Activated CD4-positive, alpha-beta T cell treated with anti-CD3 and anti-CD28 coated beads, Interleukin-2, amount 50 U/mL, for 16 hours (primary cell): ENCODE measurements at places on chromosomes 5 and 9.

DNA sequence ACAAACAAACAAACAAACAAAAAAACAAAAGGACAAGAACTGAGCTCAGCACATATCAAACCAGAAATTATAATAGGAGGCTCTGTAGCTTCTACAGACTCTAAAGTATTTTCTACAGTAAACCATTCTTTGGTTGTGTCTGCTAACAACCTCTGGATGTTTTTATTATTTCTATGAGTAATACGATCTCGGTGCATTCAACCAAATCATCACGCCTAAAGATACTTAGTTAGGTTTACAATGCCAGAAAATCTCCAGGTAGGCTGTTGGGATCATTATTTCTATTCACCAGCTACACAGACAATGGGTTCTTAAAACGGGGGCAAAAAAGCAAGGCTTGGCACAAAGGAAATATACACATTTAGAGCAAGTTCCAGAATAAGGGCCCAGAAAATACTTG is 41.6 kb upstream of the ALDOB start:
- no peak for DNase-seq

DNA sequence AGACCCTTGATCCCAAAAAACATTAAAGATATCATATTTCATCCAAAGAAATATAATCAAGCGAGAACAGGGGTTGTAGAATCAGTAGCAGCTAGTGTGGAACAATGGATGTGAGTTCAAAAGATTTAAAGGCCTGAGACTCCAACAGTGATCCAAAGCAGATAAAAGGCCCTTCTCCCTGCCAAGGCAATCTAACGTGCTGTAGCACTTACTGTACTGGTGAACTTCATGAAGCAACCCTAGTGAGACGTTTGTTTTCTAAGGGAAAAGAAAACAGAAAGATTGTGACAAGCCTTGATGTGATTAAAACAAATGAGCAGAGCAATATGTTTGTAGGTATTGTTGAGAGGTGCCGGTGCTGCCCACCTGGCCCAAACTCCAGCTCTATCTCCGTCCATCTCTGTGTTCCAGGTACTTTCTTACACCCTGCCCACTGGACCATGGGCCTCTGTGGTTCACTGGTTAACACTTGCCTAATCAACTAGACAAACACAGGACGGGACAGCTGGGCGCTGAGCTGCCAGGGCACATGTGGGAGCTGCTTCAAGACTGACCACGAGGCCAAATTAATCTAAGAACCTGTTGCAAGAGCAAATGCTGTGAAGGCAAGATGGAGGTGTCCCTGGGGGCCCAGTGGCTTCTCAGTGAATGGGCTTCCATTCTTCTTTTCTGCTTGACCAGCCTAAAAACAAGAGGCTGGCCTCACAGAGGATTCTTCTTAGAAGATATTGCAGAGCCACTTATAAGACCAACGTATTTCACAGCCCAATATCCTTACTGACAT is 265.5 kb downstream of the CWC27 start:
- no peak for DNase-seq

GRCh38 chr5:112597831-112598230 is 139.9 kb upstream of the APC start:
- DNase-seq = no peak

DNA sequence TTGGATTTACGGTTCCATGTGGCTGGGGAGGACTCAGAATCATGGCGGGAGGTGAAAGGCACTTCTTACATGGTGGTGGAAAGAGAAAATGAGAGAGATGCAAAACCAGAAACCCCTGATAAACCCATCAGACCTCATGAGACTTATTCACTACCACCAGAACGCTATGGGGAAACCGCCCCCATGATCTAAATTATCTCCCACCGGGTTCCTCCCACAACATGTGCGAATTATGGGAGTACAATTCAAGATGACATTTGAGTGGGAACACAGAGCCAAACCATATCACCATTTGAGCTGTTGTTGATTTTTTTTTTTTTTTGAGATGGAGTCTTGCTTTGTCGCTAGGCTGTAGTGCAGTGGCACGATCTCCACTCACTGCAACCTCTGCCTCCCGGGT is 16.5 kb downstream of the DAB2IP start:
- DNase-seq = no peak

DNA sequence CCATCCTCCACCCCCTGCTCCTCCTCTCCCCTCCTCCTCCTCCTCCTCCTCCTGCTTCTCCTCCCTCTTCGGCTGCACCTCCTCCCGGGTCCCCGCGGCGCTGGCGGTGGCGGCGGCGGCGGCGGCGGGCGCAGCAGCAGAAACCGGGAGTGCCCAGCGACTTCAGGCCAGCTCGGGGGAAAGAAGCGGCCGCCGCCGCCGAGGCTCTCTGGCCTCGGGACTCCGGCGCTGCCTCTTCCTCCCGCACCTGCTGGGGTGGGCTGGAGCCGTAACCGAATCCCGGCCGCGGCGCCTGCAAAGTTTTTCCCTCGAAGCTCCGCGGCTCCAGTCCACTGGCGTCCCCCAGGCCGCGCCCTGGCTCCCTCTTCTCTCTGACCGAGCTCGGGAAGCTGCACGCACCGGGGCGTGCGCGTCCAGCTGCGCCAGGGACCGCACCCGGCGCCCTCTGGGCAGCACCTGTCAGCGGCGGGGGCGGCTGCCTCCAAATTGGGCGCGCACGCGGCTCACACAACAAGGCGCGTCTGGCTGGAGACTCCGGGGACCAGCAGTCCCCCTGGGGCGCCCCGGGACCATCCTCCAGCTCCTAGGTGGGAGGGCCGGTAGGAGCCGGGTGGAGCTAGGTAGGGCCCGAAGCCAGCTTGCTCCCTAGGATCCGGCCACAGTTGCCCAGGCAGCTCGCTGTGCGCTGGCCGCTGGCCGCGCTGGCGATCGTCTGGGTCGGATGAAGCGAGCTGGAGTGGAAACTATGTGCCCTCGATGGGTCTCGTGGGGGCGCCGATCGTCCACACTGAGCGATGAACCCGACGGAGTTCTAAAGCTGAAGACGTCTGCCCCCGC is at the start of gene MCTP1:
Gene MCTP1, minus strand, starts transcription at position 523 of the 837 bp plus-strand sequence.
- DNase-seq = no peak

- no peak for DNase-seq
Observed at GRCh38 chr5:68798877-68799843, 294.7 kb upstream of the SLC30A5 start.

DNA sequence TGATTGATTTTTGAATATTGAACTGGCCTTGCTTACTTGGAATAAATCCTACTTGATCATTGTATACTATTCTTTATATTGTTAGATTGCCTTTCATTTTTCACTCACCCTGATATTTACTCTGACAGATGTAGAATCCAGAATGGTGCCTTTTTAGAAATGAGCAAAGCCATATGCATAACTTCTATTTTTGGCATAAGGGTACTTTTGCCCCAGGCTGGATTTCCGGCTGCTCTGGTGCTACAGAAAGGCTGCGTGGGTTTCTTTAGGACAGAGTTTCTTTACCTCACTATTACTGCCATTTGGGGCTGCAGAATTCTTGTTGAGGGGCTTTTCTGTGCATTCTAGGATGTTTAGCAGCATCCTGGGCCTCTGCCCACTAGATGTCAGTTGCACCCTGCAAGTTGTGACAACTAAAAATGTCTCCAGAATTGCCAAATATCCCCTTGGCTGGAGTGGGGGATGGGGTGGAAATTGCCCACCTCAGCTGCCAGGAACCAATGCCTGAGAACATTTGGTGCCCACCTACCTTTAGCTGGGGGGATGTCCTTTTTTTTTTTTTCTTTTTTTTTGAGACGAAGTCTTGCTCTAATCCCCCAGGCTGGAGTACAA is 50.1 kb downstream of the SLC36A1 start:
- DNase-seq = no peak

- no peak for DNase-seq
Observed at GRCh38 chr5:153827397-153827796, 211.3 kb downstream of the FAM114A2 start.

GRCh38 chr5:106874974-106875373 is 795.8 kb downstream of the EFNA5 start:
- no peak for DNase-seq

DNA sequence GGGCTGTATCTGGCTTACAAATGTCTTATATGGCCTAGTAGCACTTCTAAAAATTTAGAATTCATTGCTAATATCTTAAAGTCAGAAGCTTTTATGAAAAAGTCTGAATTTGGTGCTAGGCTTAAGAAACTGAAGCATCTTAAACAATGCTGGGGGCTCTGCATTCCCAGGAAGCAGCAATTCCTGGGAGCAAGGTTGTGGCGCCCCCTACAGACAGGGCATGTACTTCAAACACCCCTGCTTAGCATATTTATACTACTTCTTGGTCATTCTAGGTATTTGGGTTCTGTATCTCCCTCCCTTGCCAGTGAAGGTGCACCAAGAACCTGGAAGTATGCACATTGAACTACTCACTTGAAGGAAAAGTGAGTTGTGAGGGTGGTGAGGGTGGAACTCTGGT is 64.6 kb upstream of the GRIA1 start:
- no peak for DNase-seq

- DNase-seq = no peak
Observed at GRCh38 chr9:129484352-129485000, 136.4 kb downstream of the C9orf50 start.

DNA sequence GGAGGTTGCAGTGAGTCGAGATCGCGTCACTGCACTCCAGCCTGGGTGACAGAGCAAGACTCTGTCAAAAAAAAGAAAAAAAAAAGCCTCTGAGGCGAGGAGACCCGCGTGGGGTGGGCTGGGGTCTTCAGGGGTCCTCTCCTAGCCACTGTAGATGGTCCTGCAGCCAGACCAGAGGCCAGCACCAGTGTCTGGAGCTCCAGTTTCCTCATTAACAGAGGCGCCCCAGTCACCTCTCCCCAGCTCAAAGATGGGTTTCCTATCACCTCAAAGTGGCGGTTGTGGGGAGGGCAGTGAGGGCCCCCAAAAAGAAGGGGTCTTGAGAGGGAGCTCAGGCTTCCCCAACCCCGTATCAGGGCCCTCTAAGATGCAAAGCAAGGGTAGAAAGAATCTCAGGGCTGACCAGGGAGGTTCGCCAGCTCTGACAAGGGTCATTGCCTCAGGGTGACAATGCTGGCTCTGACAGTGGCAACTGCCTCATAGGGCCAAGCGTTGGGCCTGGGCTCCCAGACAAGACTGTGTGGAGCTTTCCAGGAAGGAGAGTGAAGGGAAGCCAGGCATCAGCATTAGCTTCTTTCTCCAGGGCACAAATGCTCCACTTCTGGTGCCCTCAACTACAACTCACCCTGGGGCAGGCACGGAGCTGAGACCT is 15.0 kb downstream of the STK10 start:
- DNase-seq = no peak

GRCh38 chr5:9456435-9457042 is 89.3 kb downstream of the SEMA5A start:
- no peak for DNase-seq

GRCh38 chr9:136954270-136955083 is 2.4 kb downstream of the LCN12 start:
- DNase-seq = no peak

DNA sequence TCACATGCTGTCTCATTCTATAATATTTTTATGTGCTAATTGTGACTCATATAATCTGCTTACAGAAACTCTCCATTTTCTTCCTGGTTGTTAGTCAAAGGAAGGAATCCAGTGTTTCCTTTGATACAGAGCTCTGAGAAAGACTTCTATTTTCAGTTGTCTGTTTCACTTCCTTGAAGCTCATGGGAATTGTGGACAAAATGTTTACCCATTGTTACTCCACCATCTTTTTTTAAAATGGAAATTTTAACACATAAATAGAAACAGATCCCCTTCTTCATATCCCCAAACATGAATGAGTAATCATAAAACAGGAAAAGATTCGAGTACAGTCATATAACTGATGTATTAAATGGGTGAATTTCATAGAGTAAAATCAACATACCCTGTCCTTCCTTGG is 42.0 kb upstream of the KCNN2 start:
- DNase-seq = no peak

GRCh38 chr5:2867373-2867933 is 116.0 kb upstream of the IRX2 start:
- no peak for DNase-seq

- no peak for DNase-seq
Observed at GRCh38 chr5:110873773-110874437, 135.1 kb downstream of the SLC25A46 start.

- no peak for DNase-seq
Observed at GRCh38 chr9:87069690-87070089, 122.4 kb upstream of the GAS1 start.

DNA sequence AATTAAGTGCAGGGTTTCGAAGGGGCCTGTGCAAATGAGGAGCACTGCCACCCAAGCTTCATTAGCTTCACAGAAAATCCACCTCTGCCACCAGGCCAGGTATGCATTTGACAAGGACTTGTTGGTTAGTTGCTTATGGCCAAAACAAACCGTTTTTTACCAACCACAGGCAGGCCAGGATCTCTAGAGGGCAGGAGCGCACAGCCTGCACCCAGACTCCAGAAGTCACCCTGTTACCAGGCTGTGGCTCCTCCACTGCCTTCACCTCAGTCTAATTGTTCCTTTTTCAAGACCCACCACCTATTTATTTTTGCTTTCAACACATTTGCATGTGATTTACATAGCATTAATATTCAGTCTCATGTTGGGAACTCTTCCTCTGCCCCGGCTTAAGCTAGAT is 78.3 kb upstream of the HSPA9 start:
- DNase-seq = no peak

DNA sequence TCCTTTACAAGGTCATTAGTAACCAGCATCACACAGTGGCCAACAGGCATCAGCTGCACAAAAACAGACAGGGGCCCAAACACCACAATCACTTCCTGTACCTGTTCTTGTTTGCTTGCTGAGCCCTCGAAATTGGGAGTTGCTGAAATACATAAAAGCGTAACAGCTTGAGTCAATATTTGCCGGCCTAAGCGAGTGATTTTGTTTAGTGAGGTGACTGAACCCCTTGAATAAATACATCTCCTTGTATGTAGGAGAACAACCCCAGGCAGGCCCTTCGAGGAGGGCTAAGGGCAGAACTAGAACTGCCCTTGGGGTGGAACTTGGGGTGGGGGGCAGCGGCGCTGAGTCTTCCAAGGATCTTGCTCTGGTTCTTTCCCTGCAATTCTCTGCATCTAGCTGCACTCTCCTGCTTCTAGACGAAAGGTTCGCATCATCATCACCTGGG is 502.5 kb downstream of the RASEF start:
- DNase-seq = no peak

DNA sequence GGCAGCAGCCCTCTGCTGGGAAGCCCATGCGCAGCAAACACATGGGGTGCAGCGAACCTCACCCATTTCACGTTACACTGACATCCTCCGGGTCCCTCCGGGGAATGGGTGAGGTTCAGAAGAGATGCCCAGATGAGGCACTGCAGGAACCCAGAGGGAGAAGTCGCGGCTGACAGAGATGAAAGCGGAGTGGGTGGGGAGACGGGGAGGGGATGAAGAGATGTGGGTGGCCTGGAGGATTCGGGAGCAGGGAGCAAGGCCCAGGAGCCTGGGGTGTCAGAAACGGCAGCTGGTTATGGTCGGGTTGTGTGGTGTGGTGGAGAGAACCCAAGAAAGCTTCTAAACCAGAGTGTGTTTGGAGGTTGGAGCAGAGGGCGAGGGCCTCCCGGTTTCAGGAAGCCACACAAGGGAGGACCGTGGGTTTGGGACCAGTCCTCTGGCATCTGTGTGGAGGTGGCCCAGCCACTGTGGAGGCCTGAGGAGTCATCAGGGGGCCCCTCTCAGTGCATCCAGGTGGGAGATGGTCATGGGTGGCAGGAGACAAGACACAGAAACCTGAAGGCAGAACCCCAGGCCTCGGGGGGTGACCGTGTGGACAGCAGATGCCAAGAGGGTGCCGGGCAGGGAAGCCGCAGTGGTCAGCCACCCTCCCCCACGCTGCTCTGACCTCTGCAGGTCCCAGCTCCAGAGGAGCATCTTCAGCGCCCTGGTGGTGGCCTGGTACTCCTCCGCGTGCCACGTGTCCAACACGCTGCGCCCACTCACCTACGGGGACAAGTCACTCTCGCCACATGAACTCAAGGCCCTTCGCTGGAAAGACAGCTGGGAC is 8.6 kb downstream of the UCK1 start:
- DNase-seq = no peak
